ENCODE measurements at places on chromosomes 7 and 10.

GRCh38 chr7:2896131-2896530, 52.0 kb upstream of the GNA12 start:
- no peak for DNase-seq

DNA sequence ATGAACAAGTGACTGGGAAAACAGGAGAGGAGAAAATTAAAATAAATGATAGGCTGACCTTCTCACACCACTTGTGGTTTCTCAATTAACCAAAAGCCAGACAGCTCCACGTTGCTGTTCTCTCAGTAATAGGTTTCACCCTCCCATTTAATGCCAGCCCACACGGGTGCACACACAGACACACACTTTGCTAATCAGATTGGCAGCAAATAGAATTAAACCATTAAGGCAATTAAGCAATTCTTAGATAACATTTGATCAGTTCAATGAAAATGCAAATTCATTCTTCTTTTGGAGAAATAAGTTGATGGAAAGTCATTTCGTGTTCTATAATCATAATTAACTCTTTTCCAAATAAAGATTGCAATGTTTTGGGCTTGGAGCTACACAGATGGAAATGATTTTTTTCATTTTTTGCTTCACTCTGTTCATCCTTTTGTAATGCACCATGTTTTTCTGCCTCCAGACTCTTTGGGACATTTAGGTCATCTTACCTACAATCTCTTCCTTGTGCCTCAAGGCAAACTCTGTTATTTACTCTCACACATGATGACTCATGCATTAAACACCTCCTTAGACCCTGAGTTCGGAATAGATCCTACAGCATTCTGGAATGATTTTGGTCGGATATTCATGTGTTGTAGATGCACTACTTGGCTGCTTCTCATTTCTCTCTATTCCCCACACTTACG, 700.7 kb downstream of the AUTS2 start:
- DNase-seq: no peak

DNA sequence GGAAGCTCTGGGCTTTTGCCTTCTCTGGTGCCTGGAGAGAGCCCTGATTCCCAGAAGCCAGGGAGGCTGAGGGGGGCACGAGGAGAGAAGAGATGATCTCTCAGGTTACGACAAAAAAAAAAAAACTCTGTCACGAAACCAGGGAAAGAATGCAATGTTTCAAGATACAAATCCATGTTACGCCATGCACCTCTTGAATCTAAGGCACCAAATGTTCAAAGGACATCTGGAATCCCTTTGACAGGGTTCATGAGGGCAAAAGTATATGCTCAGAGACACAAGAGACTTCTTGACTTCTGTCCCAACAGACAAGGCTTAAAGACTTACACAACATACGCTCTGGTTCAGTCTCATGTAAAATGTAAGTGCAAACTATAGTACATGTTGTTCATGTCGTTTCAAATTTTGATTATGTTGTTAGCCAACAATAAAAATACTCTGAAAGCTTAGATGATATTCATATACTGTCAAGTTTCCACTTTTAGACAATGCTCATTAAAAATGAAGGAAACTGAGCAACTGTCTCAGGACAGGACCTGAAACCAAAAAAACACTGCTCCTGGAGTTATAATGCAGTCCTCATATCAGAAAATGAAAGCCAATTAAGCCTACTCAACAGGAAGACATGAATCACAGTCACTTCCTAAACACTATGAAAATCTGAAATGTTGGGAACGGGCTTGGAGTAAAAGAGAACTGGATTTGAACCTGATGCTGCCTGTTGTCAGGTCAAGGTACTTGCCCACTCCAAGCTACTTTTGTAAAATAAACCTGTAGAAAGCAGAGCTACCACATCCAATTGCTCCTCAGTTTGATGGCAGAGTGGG, 72.3 kb downstream of the CHCHD3 start:
- DNase-seq: no peak

GRCh38 chr10:48600645-48601505, 4.0 kb downstream of the ARHGAP22 start:
- no peak for DNase-seq

All from HFF-Myc (cell line).